ENCODE measurements at places on chromosomes 1 and 21. TPM values are rescaled to one million over a fixed set of nuclear protein-coding genes. Genes with fewer than 3 reads are reported as not detected.

Gene XCL1
- total RNA-seq: not detected

Gene FAM72D
- total RNA-seq: 3.9 TPM

Gene CGN
- 1.7 TPM for total RNA-seq

Gene DPT
- not detected for total RNA-seq

Gene RASAL2
- total RNA-seq: 25.5 TPM

Gene CCDC185
- total RNA-seq: not detected

Gene KRTAP19-8
- not detected for total RNA-seq

Gene THEM5
- total RNA-seq: not detected

Gene AHCYL1
- total RNA-seq: 76.2 TPM

Gene SLC25A44
- total RNA-seq: 20.6 TPM

Gene LEFTY2
- not detected for total RNA-seq

Gene TP73
- total RNA-seq: 0.13 TPM

Gene FAM131C
- total RNA-seq: 0.13 TPM

Gene C1orf185
- total RNA-seq: not detected

Gene MAN1C1
- 1.1 TPM for total RNA-seq

Gene RAD54L
- 11.1 TPM for total RNA-seq
